Activated T-cell treated with anti-CD3 and anti-CD28 coated beads, Interleukin-2, amount 50 U/mL, for 72 hours (primary cell): ENCODE measurements at places on chromosomes 3 and 15. TPM values are rescaled to one million over a fixed set of nuclear protein-coding genes. Genes with fewer than 3 reads are reported as not detected.

GRCh38 chr15:22891426-22892210, 53.2 kb downstream of the NIPA2 start:
- no peaks in the 10 kb centered on the region for H3K27me3 ChIP-seq
- H3K27ac ChIP-seq = no peak overlapping the region
- H3K4me3 ChIP-seq = no peak overlapping the region
- DNase-seq = no peak
- H3K36me3 ChIP-seq = no peaks in the 10 kb centered on the region

Gene IQCH
- total RNA-seq = 3.6 TPM

Gene LDHAL6B
- total RNA-seq = not detected

Gene TRH
- not detected for total RNA-seq

Gene MORF4L1
- 170 TPM for total RNA-seq
